Amniotic stem cell (primary cell): ENCODE measurements at places on chromosomes 11 and 22.

DNA sequence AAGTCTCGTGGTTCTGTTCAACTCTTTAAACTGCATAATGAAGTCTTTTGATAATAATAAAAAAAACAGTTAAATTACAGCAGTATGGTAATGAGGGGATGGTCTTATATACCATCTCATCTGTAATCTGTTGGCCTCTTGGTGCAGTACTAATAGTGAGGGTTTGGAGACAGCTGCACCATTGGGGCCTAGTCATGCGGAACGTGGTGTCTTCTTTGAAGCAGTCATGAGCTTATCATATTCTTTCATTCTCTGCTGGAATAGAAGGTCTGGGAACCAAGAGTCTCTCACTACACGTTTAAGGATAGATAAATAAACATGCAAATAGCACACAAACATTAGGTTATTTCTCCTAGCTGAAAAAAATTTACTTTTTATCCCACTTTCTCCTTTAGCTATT, 40.9 kb upstream of the OR9Q1 start:
- DNase-seq = no peak

DNA sequence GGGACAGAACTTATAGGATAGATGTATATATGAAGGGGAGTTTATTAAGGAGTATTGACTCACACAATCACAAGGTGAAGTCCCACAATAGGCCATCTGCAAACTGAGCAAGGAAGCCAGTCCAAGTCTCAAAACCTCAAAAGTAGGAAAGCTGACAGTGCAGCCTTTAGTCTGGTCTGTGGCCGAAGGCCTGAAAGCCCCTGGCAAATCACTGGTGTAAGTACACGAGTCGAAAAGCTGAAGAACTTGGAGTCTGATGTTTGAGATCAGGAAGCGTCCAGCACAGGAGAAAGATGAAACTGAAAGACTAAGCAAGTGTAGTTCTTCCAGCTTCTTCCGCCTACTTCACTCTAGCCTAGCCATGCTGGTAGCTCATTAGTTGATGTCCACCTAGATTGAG, 799.6 kb upstream of the ARHGAP42 start:
- DNase-seq = no peak

GRCh38 chr11:63491636-63492372, 837 bp upstream of the PLAAT5 start:
- DNase-seq = no peak

- no peak for DNase-seq
Measured at GRCh38 chr11:93587858-93588581, 44.8 kb upstream of the SMCO4 start.

- DNase-seq = no peak
Measured at GRCh38 chr11:111444040-111444439, 65.0 kb upstream of the POU2AF1 start.

DNA sequence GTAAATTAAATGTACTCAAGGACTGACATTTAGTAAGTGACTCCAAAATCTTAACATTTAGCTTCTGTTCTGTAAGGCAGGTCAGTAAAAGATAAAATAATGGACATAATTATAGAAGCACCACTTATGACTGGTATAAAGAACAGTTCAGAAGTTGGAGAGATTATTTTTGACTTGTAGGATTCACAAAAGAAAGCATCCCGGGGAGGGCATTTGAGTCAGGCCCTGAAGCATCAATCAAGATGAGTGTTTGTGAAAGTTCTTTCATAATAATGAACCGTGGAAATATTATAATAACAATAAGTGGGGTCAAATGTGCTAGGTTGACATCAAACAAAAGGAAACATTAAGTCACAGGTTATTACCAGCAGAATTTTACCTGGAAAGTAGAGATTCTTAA, 201.9 kb downstream of the DDX10 start:
- DNase-seq = no peak

- DNase-seq = no peak
Measured at GRCh38 chr11:79467761-79468160, 26.9 kb upstream of the TENM4 start.

GRCh38 chr11:43989162-43989981, 46.9 kb downstream of the C11orf96 start:
- DNase-seq = no peak

- no peak for DNase-seq
Measured at GRCh38 chr22:50738649-50739227, 734 bp downstream of the ACR start.

DNA sequence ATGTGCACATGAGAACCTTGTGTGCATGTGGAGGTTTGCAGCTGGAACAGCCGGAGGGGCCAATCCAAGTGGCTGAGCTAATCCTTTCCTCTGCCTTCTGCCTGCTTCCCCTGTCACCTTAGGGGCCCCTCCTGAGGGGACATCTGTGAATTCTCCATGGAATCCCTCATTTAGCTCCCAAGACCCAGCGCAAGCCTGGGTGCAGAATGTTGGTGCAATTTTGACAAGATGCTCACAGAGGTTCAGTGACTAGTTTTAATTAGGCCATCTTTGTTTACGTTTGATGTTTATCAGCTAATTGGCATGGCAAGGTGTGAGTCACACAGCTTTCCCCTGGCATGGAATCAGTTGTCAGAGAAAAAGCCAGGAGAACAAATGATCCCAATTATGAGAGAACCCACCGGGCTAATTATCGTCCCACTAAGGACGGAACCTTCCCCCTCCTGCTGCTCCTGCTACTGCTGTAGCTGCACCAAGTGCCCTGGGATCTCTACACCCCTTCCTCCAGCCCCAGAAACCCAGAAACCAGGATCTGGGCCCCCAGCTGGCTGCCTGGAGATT, 63.6 kb upstream of the PAX6 start:
- no peak for DNase-seq
